AG08395 (cell line): ENCODE measurements at places on chromosomes 16 and 17.

DNA sequence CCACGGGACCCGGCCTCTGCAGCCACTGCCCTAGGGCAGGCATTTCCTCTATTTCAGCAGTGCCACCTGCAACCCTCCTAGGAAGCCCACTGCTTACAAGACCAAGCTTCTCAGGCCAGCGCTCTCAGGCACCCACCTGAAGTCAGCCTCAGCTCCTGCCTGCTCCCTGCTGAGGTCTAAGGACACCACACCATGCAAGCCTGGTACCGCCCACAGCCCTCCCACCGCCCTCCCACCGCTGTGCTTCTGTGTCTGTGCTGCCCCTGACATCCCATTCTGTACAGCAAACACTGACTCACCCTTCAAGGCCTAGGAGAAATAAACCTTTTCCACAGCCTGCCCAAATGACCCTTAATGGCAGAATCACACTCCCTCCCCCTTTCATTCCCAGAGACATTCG lies 6.3 kb downstream of the CLUH start:
- DNase-seq = peak; percentile 29

DNA sequence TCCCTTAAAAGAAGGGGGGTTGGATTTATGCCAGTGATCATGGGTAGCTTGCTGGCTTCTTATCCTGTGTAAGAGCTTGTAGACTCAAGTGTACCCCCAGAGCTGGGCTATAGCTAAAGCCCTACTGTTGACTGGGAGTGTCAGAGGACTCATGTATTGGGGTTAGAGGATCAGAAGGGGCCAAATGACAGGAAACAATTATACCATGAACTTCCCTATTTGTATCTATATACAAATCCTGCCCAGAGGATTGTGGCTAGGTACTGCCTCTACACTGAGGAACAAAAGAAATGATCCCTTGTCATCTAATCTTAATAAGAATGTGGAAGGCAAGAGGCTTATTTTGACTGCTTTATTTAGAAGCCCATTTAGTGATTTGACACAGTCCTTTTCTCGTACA lies 14.3 kb downstream of the ZP2 start:
- DNase-seq = no peak

DNA sequence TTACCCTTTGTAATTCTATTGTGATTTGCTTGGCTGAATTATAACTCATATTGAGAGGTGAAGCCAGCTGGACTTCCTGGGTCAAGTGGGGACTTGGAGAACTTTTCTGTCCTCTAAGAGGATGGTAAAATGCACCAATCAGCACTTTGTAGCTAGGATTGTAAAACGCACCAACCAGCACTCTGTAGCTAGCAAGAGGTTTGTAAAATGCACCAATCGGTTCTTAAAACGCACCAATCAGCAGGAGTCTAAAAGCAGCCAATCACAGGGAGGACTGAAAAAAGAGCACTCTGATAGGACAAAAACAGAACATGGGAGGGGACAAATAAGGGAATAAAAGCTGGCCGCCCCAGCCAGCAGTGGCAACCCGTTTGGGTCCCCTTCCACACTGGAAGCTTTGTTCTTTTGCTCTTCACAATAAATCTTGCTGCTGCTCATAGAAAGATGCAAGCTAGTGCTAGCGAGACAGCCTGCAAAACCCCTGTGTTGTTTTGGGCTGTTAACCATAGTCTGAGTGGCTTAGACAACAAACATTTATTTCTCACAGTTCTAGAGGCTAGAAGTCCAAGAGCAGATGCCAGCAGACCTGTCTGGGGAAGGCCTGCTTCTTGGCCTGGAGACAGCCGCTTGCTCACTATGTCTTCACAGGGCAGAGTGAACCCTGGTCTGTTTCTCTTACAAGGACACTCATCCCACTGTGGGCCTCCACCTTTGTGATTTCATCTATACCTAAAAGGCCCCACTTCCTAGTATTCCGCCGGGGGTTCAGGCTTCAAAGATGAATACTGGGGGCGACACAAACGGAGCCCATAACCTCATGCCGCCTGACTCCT lies 39.0 kb upstream of the CRISPLD2 start:
- DNase-seq = no peak

- peak; percentile 10 for DNase-seq
These were observed 711 bp downstream of the ALYREF start for GRCh38 chr17:81890447-81891302.

DNA sequence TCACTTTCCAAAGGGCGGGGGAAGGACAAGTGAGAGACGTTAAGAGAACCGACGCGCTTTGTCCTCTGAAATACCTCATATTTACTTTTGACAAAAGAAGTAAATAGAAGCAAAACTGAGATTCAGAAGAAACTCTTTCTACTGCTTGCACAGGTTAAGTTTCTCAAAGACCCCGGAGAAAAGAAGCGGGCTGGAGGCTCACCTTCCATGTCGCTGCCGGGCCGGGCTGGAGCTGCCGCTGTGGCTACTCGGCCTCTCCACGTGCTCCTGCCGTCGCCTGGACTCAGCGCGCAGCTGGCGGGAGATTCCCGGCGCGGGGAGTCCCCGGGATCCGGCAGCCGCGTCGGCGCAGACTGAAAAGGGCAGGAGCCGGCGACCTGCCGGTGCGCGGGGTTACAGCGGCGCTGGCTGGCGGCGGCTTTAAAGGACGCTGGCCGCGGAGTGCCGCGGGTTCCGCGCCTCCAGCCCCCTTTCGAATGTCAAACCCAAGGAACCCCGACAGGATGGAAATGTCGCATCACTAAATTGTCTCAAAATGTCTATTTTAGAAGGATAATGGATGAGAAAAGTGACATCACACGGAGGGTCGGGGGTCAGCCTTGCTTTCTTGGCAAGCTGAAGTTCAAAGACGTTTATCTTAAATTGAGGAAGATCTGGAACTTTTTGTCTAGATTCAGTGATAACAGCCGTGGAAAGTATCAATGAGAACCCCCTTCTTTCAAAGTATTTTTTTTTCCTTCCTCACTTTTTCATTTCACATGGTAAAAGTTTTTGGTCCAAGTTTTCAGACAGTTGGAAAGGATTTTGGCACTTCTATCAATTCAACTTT lies at the start of gene IKZF3:
IKZF3 (minus strand) TSS at position 395 of the 829 bp plus-strand sequence; CDS start at position 209, 186 bp downstream.
- peak; percentile 7 for DNase-seq

GRCh38 chr16:49806446-49806845 lies 49.5 kb downstream of the ZNF423 start:
- no peak for DNase-seq
